ENCODE measurements at places on chromosomes 5 and 9.

GRCh38 chr5:67960939-67961338, 254.6 kb upstream of the PIK3R1 start:
- DNase-seq = no peak

DNA sequence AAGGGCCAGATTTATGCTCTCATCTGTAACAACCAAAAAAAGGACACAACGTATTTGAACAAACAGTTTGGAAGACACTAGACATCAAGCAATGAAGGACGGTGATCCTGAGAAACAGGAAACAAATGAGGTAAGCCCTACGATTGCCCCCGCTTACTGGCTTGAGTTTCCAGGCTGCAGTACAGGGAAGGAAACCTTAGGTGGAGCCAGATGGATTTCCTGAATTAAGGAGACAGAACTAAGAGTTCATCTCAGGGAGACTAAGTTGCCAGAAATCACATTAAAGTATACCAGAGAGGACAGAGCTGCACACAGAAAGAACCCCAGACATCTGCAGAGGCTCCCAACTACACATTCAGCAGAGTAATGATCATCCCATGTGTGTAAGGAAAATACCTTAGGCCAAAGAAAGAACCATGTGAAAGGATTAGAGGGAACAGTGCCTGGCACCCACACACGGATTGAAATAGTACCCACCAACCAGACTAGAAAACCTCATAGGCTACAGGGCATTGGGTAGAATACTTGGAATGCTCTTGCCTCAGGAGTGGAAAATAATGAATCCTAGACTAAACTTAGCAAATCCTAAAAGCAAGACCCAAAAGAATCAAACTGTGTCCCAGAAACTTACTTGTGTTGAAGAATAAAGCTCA, 99.3 kb upstream of the NIPBL start:
- DNase-seq = no peak

GRCh38 chr5:104372796-104373195, 810.2 kb upstream of the NUDT12 start:
- no peak for DNase-seq

- DNase-seq = no peak
Observed at GRCh38 chr5:73962801-73963425, 336.9 kb downstream of the ARHGEF28 start.

- DNase-seq = no peak
Observed at GRCh38 chr5:118722122-118723020, 266.0 kb downstream of the DTWD2 start.

GRCh38 chr5:67310169-67310568, 113.6 kb upstream of the CD180 start:
- no peak for DNase-seq

DNA sequence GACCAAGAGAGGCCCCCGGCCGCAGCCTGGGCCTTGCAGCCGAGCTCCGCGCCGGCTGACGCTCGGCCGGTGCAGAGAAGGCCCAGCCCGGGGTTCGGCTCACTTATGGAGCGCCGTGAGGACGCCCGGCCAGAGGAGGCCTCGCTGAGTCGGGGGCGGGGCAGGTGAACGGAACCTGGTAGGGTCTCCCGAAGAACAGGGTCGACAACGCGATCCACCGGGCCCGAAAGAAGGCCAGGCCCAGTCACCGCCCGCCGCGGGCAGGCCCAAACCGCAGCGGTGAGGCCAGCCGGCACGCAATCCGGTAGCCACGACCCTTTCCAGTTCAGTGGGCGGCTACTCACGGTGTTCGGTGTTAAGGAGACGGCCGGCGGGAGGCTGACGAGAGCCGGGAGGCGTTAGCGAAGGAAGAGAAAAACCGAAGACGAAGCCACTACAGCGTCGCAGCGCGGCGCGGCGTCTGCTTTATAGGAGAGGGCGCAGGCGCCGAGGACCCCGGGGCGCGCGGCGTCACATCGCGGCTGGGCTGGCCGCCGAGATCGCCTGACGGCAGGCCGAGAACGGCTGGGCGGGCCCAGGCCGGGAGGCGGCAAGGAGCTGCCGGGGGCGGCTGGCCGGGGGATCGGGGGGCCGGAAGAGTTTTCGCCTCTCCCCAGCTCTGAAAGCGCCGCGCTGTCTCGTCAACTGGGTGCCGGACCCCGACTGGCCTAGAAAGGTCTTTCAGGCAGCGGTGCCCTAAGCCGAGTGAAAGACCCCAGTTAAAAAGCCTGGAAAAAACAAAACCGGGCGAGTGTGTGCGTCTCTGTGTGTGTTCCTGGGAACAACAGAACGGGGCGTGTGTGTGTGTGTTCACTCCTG, at the start of gene SKP1:
Gene SKP1 (minus strand): TSS at position 440 of the 858 bp plus-strand sequence. CDS start 2,928 bp downstream, outside the sequence.
- DNase-seq = peak; percentile 30

DNA sequence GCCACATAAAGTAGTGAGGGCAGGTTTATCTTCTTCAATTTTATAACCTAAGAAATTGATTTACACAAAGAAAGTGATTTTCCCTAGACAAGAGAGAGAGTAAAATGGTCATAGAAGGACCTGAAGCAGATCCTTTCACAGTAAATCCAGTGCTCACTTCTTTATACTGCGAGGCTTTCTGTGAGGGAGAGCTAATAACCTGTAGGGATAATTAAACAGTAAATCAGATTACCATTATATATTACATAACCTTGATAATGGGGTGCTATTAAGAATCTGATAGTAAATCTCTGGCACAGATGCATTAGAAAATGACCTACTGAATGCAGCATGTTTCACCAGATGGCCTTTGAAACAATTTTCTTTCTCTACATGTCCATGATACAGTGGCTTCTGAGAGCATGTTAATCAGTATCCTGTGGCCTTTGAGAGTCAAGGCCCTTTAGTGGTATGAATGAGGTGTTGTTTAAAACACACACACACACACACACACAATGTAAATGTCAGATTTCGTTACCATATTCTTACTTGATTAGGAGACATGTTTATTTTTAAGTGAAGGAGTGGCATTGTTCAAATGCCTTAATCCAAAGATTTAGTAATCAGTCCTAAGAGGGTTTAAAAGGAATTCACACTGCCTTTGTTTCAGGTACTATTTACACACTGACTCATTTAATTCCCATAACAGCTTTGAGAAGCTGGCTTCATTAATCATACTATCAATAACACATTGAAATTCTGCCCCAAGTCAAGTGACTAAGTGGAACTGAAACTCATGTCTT, 124.7 kb downstream of the ALDH1A1 start:
- DNase-seq = no peak

DNA sequence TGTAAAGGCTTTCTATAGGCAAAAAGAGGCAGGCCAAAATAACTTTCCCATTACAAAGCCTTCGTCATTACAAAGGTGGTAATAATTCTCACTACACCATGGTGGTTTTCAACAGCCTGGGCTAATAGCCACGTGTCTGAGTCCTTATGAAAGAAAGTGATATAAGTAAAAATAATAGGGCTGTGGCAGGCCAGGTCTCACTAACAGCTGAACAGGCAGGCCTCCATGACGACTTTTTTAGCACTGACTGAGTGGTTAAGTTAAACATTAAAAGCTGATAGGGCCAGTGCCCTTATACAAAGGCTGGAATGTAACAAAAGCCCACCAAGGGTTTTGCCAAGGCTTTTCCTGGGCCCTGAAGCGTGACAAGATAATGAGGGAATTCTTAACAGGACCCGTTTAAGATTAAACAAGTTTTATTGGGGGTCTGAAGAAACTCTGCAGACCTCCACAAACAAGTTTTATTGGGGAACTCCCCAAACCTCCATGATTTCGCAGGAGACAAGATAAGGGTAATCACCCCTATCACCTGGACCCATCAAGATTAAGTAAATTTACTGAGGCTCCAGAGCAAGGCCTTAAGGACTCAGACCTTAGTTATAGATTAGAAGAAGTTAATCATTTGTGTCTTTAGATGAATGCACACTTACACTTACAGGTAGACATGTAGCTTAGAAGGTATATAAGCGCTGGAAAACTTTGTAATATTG, 412.9 kb downstream of the CHSY3 start:
- DNase-seq = no peak

DNA sequence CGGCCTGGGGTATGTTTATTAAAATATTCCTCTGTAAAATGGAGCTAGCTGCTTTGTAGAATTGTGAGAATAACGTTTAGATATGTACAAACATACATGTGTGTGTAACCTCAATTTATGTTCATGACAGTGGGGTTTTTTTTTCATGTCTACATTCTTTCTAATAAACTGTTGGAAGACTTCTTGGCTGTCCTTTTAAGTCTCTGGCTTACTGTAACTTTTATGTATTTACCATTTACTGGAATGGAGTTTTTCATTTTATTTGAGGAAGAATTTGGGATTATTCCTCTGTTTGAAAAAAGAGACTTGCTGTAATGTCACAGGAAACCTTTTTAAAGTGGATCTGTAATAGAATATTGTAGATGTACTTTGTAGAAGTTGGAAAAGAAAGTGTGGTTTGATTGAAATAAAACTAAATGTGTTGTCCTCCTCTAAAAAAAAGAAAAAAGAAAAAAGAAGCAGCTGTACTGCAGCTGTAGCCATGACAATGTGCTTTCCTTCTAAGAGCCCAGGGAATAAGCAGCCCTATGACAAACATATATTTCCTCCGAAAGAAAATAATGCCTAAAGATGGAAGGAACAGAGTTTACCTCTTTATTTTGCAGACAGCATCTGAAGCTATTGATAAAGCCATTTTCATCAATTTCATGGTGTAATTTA, 71.2 kb upstream of the FREM1 start:
- DNase-seq = no peak

DNA sequence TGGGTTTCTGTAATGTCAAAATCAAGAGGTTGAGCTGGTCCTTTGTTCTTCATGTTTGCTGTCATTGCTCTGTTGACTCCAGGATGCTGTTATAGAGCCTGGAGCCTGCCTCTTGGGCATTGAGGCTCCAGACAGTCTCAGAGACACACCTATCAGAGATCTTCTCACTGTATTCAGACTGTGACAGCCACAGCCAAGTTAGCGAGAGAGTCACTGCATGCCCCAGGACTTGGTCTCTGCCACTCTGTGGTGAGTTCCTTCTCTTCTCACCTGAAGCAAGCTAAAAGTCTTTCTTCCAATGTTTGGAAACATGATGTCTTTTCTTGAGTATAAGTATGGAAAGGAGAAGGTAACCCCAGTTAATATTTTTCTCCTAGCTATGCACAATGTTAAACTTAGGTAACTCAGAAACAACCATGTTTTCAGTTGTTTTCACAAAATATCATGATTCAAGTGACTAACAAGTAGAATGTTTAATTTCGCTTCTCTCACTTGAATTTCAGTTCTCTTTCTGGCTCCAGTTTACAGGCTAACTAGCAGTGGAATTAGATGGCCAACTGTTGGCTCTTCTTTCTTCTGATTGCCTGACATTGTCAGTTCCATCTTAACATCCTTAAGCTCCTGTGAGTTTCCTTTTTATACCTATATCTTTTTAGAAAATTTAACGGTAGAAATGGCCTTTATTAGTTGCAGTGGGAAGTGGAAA, 20.6 kb upstream of the ZFYVE16 start:
- no peak for DNase-seq

DNA sequence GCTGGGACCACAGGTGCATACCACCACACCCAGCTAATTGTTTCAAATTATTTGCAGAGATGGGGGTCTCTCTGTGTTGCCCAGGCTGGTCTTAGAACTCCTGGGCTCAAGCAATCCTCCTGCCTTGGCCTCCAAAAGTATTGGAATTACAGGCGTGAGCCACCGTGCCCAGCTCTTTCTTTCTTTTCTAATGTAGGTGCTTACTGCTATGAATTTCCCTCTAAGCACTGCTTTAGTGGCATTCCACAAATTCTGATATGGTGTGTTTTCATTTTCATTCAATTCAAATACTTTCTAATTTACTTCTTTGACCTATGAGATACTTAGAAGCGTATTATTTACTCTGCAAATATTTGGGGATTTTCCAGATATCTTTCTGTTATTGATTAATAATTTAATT, 14.9 kb downstream of the HMGXB3 start:
- no peak for DNase-seq

DNA sequence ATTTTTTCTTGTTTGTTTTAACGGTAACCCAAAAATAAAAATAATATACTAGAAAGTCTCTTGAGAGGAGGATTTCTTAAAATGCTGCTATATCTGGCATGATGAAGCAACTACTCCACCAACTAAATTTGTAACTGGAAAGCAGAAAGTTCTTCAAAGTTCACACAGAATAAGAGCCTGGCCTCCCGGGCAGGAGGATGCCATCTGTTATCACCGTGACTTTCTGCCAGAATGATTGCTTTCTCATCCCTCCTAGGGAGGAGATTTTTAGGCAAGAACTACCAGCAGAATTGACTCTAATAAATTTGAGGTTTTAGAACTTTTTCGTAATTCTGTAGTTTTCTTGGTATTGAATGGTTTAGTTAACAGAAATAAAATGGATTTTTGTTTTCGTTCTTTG, 464.6 kb upstream of the ACTBL2 start:
- no peak for DNase-seq

- no peak for DNase-seq
Observed at GRCh38 chr9:5478206-5478605, 27.9 kb downstream of the CD274 start.

GRCh38 chr9:23582836-23583235, 243.2 kb downstream of the ELAVL2 start:
- no peak for DNase-seq

DNA sequence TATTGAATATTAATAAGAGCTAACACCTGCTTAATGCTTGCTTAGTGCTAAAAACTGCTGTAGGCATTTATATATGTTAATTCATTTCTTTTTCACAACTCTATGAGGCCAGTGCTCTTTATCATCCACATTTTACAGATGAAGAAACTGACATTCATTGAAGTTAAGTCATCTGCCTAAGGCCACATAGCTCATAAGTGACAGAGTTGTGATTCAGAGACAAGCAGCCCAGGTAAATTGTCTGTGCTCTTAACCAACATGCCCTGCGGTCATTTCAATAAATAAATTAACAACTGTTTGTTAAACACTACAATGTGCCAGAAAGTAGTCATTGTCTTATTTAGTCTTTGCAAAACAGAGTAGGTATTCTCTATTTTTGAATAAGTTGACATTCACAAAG, 1354.4 kb upstream of the C9orf72 start:
- DNase-seq = no peak

DNA sequence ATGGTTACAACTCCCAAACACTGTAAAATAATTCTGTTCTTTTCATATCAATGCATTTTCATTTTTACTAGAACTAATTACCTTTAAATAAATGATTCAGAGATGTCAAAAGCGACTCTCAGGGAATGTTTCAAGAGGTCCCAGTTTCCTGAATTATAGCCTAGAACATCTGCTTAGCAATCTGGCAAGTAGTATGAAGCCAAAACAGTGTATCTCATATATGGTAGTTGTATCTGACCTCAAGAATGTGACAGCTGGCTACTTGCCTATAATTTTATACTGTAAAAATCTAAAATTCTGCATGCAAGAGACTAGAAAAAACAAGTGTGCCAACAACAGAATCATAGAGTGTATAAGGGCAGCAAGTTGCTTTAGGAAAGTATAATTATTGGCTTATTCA, 187.7 kb upstream of the POU5F2 start:
- no peak for DNase-seq

- DNase-seq = no peak
Observed at GRCh38 chr5:79954620-79955019, 36.4 kb downstream of the MTX3 start.

DNA sequence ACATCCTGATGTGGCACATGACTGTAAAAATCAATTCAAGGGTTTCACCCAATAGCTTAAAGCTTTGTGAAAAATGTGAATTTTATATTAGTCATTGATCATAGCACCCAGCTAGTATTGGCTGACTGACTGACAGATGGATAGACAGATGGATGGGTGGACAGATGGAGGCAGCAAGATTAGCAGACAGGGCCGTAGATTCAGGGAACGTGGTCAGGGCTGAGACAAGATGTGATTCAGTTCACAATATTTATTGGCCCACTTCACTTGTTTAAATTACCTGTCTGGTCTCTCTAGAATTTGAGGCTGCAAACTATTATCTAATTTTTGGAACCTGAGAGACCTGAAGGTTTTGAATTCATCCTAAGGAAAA, 12.0 kb upstream of the PCSK5 start:
- DNase-seq = no peak

GRCh38 chr5:78768781-78769380, 120.3 kb upstream of the LHFPL2 start:
- no peak for DNase-seq

All from cerebellar nuclear complex (tissue), 1 donor.